ENCODE measurements at places on chromosomes 7 and 10.

GRCh38 chr10:116848032-116848943, 1.0 kb upstream of the ENO4 start:
- DNase-seq = no peak

- no peak for DNase-seq
Measured at GRCh38 chr10:7243873-7244272, 167.0 kb downstream of the SFMBT2 start.

DNA sequence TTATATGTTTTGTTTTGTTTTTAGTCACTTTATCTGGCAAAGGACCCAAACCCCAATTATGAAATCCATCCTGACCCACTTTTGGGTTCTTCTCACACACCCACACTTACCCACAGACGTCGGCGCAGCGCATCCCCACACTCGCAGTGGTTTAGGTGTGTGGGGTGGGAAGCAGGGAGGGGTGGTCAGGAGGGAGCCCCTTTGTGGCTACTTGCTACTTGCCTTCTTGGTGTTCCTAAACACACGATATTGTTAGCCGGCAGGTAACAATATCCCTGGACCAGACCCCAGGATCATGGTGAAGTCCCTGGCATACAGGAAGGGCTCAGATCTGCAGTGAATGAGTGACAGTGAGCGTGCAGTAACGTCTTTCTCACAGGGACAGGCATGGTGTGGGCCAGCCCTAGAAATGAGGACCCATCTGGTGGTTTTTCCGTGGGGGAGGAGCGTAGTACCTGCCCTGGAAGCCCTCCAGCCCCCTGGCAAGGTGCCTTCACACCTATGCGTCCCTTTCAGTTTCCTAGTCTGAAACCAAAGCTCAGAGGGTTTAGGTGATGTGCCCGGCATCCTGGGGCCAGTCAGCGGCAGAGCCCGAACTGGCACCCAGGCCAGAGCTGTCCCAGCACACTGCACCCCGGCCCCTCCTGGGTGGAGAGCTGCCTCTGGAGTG, 4.4 kb downstream of the SPOCK2 start:
- DNase-seq = no peak

DNA sequence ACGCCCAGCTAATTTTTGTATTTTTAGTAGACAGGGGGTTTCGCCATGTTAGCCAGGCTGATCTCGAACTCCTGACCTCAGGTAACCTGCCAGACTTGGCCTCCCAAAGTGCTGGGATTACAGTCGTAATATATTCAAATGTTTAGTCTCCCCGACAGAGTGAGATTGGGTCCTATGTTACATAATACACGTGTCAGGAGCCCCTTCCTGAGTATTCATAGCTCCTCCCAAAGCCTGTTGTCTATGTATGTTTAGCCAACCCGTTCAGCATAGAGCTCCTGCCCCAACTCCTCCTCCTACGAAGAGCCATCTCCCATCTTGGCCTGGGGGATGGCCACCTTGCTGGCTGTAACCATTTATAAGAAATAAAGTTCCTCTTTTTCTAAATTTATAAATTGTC, 2.7 kb upstream of the PPP2R2D start:
- DNase-seq = no peak
